ENCODE measurements at places on chromosomes 1 and 21.

DNA sequence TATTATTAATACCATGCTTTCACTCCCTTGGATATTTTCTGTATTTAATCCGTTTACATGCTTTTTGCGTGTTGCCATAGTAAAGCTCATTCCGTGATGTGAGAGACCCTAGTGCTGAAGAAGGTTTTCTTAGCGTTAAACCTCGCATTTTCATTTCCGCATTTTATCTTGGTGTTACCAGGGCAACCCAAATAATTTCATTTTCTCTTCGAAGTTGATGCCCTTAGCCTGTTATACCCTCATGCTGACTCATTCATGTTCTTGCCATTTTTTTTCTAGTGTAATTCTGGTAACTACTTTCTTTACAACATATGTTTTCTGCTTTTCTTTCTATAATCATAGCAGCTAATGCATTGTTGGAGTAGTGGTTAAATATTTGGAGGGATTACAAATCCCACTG lies 37.2 kb downstream of the LRRC8C start:
- DNase-seq = no peak

GRCh38 chr1:245142171-245142798 lies 12.5 kb upstream of the KIF26B start:
- no peak for DNase-seq

DNA sequence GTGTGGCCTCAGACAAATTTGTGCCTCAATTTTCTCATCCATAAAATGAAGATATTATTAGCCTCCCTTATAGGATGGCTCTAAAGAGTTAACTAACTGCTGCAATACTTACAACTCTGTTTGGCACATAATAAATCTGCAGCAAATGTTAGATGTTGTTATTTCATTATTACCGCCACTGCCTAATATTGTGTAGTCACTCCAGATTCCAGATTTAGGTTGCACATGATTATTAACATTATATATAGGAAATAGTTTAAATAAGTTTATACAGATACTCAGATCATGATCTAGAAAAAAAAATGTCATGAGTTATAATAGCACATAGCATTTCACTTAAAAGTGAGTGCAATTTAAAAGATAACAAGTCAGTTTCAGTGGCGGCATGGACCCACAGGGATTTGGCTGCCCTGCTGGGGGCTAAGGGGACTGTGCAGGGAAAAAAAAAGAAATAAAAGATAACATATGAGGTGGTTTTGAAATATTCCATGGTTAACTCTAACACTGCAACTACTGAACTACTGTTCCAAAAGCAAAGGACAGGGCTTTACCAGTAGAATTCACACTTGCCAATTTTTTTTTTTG lies 170.4 kb downstream of the TGFBR3 start:
- DNase-seq = no peak

- no peak for DNase-seq
These were observed 12.0 kb downstream of the PKP1 start for GRCh38 chr1:201295346-201295745.

All from AG09309 (cell line).